ENCODE measurements at places on chromosomes 7 and 10.

DNA sequence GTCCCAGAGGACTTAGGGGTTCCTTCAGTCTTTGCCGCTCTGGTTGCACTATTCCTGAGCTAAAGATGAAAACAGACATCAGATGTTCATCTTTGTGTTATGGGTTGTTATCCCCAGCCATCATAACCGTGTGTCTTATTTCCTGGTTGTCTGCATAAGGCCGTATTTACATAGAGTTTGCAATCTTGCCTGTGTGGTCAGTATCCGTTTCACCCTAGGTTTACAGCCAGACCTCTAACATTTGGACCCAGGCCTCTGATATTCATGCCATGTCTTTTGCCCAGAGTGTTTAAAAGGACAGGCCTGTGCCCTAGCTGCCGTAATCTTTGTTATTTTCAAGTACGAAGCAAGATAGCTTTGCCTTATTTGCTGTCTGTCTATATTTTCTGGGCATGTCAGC is 26.6 kb downstream of the LRRC4 start:
- DNase-seq = no peak

GRCh38 chr10:131920693-131921092 is 19.9 kb downstream of the PPP2R2D start:
- no peak for DNase-seq

- no peak for DNase-seq
Observed at GRCh38 chr10:79324032-79324695, 23.1 kb upstream of the PPIF start.

DNA sequence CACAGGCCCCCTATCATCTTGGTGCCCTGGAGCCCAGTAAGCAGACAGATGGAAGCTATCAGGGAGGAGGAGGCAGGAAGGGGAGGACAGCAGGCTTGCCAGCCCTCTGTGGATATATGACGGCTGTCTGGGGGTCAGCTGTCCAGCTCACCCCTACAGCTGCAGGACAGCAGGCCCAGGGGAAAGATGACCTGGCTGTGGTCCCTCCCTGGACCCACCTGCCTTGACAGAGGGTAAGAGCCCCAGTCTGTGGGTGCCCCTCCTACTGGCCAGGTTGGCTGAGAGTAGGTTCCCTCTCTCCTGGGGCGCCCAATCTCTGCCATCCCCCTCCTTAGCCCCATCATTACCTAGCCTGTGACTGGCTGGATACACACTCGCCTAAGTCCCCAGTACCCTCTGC is 62.5 kb downstream of the C10orf143 start:
- no peak for DNase-seq

GRCh38 chr10:88792661-88793060 is 9.9 kb upstream of the LIPM start:
- DNase-seq = no peak

DNA sequence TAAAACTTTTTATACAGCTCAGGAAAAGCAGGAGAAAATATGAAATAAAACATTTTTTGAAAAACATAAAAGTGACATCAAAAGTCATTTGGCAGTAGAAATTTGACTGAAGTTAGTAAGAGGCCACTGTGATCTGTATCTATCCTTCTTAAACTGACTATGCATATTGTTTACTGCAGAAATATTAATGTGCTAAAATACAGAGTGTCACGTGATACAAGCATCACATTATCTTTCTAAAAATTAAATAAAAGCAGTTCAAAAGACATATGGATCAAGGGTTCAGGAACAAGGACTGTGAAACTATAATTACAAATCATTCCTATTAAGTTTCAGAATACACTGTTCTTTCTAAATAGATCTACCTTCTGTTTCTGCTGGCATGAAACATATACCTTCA is 33.7 kb downstream of the PARP12 start:
- DNase-seq = no peak

- no peak for DNase-seq
Observed at GRCh38 chr7:139995017-139995915, 67.5 kb downstream of the PARP12 start.

Measured in stimulated activated CD8-positive, alpha-beta memory T cell treated with anti-CD3 and anti-CD28 coated beads, Interleukin-15, amount 100 ng/mL, for 4 hours (primary cell).